Fibroblast of villous mesenchyme (primary cell): ENCODE measurements at places on chromosomes 16 and 17. TPM values are rescaled to one million over a fixed set of nuclear protein-coding genes. Genes with fewer than 3 reads are reported as not detected.
A peak's percentile ranks its signal among the peaks of the same experiment; 100 is the strongest.

The HAGHL gene
- total RNA-seq, result 14.7 and 21.9 TPM in 2 replicates

DNA sequence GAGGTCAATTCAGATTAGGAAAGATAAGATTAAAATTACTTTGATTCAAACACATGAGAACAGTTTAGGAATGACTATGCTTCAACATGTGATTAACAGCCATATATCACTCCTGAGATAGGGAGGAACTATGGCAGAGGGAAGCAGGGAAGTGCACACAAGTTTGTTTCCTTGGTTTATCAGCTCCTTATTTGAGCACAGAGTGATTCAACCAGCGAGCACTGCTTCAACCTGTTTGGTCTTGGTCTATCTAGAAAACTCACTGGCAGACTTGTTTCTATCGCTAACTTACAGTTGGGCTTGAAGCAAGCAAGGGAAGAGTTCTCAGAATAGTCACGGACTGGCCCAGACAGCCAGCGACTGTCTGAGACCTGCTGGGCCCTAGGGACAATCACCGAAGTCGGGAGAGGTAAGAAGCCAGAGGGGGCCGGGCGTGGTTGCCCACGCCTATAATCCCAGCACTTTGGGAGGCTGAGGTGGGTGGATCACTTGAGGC, 23.5 kb downstream of the TUBG1 start:
- DNase-seq, result no peak

GRCh38 chr17:42050393-42051012, at the start of gene C17orf113:
C17orf113 (minus strand) TSS chr17:42050601; CDS start chr17:42043376, 7,225 bp downstream.
- DNase-seq, result no peak

- DNase-seq, result peak; percentile 49
These were observed 448 bp downstream of the STAT5B start for GRCh38 chr17:42275527-42276358.

DNA sequence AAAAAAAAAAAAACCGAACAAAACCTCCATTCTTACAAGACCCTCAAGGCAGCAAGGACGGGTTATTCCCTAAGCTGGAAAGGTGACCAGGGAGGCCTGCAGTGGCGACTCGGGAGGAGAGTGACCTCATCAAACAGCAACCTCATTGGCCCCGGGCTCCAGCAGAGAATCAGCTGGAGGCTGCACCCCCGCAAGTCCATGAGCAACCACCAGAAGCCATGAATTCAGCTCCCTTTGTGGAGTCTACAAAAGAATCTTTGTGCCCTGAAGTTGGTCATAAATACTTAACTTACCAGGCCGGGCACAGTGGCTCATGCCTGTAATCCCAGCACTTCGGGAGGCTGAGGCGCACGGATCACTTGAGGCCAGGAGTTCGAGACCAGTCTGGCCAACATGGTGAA, 80.9 kb upstream of the CREBBP start:
- DNase-seq, result peak; percentile 56

- DNase-seq, result no peak
These were observed 29.7 kb upstream of the NUDT7 start for GRCh38 chr16:77692612-77693011.

The G6PC1 gene
- not detected in 2 replicates for total RNA-seq

The GFAP gene
- total RNA-seq, result 0.86 and 1.9 TPM in 2 replicates

The USP43 gene
- not detected in 2 replicates for total RNA-seq

DNA sequence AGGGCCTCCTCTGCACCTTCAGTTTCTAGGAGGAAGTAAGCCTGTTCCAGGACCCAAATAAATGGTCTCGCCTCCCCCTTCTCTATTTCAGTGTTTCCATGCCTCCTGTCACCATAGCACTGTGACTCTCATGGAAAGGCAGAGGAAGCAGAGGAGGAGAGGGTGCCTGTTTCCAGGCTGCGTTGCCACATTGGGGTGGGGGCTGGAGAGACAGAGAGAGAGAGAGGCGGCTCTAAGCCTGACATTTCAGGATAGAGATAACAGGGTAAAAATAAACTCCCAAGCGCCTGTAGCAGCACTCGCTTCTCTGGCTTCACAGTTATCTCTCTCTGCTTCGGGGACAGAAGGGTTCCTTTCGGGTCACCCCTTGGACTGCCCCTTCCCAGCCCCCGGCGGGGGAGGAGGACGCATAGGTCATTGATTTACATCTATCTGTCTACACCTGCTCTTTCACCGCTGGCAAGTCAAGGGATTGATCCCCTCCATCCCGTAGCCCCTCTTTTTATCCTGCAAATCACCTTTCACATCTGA, 71.2 kb upstream of the MRTFB start:
- DNase-seq, result no peak

- peak; percentile 77 for DNase-seq
These were observed 11.5 kb downstream of the RMI2 start for GRCh38 chr16:11356573-11357331.

GRCh38 chr17:29572691-29573557, 4.4 kb downstream of the TP53I13 start:
- peak; percentile 61 for DNase-seq

DNA sequence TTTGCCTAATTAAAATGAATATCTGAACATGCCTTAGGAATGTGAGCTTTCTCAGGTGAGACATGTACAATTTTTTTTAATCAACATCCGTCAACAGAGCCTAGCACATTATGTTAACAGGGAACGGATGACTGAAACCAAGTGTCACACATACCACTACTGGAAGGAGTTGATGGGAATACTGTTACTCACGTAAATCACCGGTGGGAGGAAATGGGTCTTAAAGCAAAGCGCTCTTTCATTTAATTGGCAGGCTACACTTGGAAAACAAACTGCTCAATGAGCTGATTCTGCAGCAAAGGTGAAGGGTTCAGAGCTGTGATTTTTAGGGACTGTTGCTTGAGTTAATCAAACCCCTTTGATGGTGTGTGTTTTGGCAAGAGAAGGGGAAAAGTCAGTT, 4.8 kb downstream of the CPPED1 start:
- DNase-seq, result no peak

The IGSF6 gene
- total RNA-seq, result under 0.01 TPM in 1 of 2 replicates, not detected in the other

DNA sequence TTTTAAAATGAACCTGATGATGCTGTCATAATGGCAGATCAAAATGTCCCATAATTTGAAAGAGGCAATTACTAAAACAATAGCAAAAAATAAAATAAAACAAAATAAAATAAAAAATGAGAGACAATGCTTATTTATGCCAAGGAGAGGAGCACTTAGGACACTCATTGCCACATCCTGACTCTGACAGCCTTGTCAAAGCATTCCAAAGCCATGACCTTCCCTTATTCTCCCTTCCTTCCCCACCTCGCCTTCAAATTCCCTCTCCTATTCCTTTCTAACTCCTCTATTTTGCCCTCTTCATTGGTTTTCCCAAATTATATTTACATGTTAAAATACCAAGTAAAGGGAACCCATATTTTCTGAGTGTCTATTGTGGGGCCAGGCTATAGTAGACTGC, 220.0 kb downstream of the CDH13 start:
- no peak for DNase-seq

DNA sequence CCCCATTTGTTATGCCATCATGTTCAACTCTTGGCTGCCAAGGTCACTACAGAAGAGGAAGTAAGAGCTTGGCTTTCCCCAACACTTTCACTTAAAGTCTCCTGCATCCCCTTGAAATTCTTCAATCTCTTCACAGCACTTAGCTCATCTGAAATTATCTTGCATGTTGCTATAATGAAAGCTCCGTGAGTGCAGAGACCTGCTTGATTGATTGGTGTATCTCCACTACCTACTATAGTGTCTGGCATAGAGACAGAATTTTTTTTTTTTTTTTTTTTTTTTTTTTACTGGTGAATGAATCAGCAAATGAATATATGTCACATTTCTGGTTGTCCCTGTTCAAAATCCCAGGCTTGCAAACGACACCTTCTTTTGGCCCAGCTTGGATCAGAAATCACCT, 1.9 kb upstream of the SDR42E1 start:
- DNase-seq, result no peak

DNA sequence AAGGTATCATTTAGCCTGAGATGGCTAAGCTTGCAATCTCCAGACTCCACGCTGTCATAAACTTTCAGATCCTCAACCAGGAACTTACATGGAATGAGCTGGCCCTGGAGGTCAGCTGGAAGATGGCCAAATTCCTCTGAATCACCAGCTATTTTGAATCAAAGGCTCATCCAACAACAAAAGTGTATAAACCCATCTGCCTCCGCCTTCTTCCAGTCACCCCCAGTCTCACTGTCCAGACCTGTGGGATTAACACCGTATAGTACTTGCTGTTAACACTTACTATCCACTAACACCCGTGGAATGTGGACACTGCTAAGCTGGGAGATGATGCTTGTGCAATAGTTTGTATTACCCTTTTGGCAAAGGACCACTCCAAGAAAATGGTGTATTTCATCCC, 1.9 kb upstream of the LCMT1 start:
- peak; percentile 97 for DNase-seq

The CCL17 gene
- total RNA-seq, result not detected in 2 replicates

DNA sequence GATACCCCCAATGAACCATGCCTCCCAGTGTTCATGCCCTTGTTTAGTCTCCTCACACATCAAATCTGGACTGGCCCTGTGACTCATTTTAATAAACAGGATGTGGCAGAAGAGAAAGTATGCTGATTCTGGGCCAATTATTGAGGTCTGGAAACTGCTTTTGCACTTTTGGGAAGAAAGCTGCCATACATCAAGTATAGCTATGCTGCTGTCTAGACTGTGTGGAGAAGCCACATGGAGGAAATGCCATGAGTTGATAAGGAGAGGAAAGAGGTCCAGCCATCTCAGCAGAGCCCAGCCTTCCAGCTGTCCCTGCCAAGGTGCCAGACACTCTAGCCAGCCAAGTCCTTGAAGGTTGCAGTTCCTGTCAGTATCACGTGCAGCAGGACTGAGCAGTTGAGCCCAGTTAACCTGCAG, 16.7 kb downstream of the RPRML start:
- peak; percentile 93 for DNase-seq

DNA sequence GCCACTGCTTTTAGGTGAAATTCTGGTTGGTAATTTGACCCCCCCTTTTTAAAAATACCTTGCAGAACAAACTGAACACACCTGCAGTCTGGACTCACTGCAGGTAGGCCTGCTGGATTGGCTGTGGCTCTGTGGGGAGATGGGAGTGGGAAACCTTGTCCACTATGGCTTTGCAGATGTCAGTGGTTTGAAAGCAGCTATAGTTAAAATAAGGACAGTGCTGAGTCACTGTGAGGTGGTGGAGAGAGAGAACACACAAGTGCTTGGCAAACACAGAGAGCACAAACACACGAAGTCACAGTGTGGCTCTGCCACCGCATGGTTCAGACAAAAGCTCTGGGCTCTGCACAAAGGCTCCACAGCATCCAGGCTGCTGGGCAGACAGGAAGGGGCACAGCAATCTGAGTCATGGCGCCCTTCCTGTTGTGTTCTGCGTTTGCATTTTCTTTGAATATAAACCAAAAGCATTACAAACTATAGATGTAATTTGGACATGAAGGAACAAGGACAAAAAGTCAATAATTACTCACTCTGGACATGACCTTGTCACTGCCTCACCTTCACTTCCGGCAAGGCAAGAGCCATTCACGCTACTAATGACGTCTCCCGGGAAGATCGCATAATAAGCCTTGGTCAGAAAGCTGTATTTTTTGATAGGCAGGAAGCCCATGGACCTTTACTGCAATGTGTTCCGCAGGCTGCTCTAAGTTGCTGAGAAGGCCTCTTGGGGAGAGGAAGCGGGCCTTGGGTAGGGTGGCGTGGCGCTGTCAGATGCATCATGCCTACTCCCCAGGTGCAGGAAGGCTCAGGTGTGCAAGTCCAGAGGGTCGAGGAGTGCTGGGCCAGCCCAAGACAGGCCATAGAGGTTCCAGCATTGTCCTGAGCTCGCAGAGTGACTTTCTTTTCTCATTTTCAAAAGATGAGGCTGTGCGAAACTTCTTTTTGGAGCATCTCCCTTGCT, 60.1 kb upstream of the MED9 start:
- DNase-seq, result peak; percentile 73

GRCh38 chr17:28635506-28635905, 9.5 kb downstream of the BLTP2 start:
- no peak for DNase-seq

The HSF4 gene
- total RNA-seq, result 2.6 and 3.0 TPM in 2 replicates

The FBXW10B gene
- total RNA-seq, result under 0.01 and 0.43 TPM in 2 replicates

- DNase-seq, result no peak
These were observed 637 bp downstream of the RPL23A start for GRCh38 chr17:28720247-28720996.

- no peak for DNase-seq
These were observed 127.9 kb downstream of the IRX5 start for GRCh38 chr16:55058576-55058975.

GRCh38 chr17:79562192-79562930, 48.5 kb downstream of the RBFOX3 start:
- DNase-seq, result no peak

DNA sequence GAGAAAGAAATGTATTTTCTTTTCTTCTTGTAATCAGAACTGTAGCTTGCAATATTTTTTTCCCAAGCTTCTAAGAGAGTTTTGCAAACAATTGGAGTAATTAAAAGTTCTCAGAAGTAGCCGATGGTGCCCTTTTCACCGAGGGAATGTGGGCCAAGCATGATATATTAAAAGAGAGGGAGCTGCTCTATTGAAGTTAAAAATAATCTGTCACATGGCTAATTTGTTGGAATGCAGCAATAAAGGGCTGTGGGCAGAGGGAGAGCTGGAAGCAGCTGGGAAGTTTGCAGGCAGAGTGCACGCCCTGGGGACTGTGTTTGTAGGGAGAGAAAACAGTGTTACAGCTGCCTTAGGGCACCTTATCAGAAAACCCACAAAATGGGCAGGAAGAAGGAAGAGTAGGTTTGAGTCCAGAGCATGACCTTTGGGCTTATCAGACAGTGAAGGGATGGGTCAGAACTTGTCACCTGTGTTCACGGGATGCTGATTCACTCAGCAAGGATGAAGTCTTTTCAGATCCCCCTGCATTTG, 18.5 kb upstream of the TERF2 start:
- DNase-seq, result peak; percentile 89

DNA sequence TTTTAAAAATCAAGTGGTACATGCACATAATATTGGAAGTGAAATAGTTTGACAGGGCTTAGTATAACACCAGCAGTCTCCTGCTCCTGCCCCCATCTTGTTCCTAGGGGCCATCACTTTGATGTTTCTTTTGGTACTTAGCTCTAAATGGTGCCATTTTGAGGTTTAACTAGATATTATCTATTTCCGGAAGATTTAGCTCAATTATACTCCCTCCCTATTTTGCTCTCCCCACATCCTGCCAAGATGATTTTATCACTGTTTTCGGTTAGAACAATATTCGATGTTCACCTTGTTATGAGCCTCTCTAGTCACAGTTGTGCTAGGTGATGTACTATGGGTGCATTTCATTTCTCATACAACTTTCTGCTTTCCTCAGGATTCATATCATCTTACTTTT, 20.0 kb upstream of the SLC35G3 start:
- no peak for DNase-seq
